CD4-positive, alpha-beta memory T cell (primary cell): ENCODE measurements at places on chromosomes 6 and 20. TPM values are rescaled to one million over a fixed set of nuclear protein-coding genes. Genes with fewer than 3 reads are reported as not detected.

- peaks cover 17% of the 10 kb centered on the region for H3K4me1 ChIP-seq
- no peak for DNase-seq
- H3K27me3 ChIP-seq, result no peaks in the 10 kb centered on the region
- no peaks in the 10 kb centered on the region for H3K36me3 ChIP-seq
- no peak overlapping the region for H3K4me3 ChIP-seq
These were observed 2.3 kb upstream of the OCSTAMP start for GRCh38 chr20:46552460-46553420.

DNA sequence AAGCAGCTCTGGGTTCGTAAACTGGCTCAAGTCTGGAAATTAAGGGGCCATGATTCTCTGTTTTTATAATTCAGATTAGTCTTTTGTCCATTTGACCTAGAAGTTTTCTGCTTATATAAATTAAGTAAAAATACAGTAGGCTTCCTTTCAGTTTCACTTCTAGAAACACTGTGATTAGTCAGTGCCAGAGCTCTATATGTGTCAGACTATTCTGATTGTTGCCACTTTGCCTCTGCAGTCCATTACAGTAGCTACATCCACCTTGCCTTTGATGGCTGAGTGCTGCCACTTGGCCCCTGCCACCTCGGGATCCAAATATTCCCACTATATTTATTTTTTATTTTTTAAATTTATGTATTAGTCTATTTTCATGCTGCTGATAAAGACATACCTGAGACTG, 7.9 kb downstream of the ZC2HC1B start:
- no peak overlapping the region for H3K4me3 ChIP-seq
- H3K27ac ChIP-seq, result no peak overlapping the region
- H3K4me1 ChIP-seq, result peaks cover 4% of the 10 kb centered on the region
- no peaks in the 10 kb centered on the region for H3K27me3 ChIP-seq
- no peaks in the 10 kb centered on the region for H3K36me3 ChIP-seq
- DNase-seq, result no peak

DNA sequence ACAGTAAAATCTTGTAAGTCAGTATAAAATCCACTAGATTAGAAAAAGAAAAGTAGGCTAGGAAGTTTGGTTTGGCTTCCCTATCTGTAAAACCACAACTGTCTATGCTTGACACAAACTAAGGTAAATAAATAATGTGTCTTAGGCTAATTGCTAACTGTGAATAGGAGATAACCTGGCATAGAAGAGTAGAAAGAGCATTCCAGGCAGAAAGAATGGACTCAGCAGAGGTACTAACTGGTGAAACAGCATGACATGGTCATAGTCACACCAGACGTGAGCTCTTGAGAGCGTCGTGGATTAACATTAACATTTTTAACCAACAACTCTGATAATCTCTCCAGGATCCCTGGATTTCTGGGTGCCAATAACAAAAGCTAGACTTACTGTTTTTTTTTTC, 8.7 kb upstream of the WTAP start:
- H3K27ac ChIP-seq, result no peak overlapping the region
- H3K36me3 ChIP-seq, result no peaks in the 10 kb centered on the region
- peaks cover under 1% of the 10 kb centered on the region for H3K4me1 ChIP-seq
- H3K27me3 ChIP-seq, result no peaks in the 10 kb centered on the region

- H3K36me3 ChIP-seq, result no peaks in the 10 kb centered on the region
- no peak overlapping the region for H3K4me3 ChIP-seq
- no peak for DNase-seq
- no peak overlapping the region for H3K27ac ChIP-seq
These were observed 363.4 kb upstream of the JARID2 start for GRCh38 chr6:14882394-14883026.

The HLA-DQB1 gene
- 6.3 TPM for total RNA-seq

The KATNA1 gene
- 21.4 TPM for total RNA-seq

The SPEF1 gene
- total RNA-seq, result not detected
